ENCODE measurements at places on chromosomes 3 and 15.
A peak's percentile ranks its signal among the peaks of the same experiment; 100 is the strongest.

DNA sequence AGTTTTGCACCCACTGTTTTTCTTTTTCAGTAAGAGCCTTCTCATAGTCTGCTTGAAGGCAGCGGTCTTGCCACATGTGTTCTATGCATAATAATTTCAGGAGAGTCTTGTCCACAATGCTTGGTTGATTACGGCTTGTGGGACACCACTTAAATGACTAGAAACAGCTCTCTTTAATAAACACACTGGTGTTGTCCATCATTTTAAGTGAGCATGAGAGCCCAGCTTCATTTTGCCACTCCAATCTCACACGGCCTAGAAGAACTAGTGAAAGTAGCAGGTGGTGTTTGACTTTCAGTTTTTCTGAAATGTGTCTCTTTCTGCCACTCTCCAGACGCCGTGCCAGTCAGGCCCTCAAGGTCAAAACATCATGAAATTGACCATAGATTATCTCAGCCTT lies 292.1 kb downstream of the LPP start:
- no peak for DNase-seq

DNA sequence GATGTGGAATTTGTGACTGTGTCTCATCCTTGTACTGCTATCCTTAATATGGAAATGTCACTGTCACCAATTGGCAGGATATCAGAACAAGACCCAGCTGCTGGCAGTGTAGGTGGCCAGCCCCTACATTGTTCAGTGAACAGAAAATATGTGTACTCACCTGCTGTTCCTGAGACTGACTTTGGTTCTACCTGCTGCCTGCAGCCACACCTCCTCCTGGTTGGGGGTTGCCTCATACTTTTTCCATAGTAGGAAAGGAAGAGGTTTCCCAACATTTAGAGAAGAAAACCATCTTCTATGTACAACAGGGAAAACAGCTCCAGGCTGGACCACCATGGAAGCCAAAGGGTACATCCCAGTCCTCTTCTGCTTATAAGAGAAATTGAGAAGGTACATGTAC lies 35.9 kb downstream of the SLC12A1 start:
- no peak for DNase-seq

- no peak for DNase-seq
Observed at GRCh38 chr3:171028779-171029232, 2.3 kb upstream of the SLC2A2 start.

DNA sequence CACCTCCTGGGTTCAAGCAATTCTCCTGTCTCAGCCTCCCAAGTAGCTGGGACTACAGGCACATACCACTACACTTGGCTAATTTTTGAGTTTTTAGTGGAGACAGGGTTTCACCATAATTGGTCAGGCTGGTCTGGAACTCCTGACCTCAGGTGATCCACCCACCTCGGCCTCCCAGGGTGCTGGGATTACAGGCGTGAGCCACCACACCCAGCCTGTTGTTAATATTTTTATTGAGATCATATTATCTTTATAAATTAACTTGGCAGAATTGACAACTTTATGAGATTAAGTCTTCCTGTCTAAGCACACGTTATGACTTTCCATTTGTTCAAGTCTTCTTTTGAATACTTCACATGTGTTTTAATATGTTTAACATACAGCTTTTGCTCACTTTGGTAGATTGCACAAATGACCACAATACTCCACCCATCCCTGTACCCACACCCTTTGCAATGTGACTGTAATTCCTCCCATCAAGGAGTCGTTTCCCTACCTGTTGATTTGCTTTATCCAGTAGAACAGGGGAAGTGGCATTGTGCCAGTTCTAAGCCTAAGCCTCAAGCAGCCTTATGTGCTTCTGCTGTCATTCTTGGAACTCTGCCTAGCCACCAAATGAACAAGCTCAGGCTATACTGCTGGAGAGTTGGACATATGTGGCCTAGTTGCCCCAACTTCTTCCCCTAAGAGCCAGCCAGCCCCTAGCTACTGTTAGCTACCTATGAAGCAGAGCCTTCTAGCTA lies 8.2 kb downstream of the XYLB start:
- DNase-seq: no peak

DNA sequence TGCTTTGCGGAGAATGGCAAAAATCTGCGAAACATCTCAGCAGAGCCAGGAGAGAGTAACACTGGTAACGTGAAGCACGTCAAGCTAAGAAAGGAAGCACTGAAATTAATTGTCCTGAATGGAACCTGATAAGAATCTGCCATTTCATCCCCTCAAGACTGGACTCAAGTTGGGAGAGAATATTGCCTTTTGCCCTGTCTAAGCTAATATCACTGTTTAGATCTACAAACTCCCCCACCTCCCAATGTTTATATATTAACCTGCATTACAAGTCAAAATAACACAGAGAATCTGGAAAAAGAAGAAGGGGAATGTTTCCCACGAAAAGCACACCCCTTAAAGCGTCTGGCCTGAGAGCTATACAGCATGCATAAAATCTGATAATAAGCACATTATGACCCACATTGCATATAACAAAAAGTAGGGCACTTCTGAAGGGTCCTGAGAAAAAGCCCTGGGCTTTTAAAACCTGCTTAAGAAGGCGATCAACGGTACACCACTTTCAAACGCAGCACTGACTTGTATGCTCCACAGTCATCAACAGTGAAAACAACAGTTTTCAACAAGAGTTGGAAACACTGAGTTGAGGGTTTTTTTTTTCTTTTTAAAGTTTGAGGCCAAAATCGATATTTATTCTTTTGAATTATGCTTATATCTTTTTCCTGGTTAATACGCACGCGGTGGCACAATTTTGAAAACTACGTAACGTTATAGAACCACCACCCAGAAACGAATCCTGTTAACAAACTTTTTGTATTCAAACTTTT lies 1.4 kb upstream of the KAT2B start:
- DNase-seq: no peak

- no peak for DNase-seq
Observed at GRCh38 chr3:108462899-108463298, 47.5 kb downstream of the MYH15 start.

DNA sequence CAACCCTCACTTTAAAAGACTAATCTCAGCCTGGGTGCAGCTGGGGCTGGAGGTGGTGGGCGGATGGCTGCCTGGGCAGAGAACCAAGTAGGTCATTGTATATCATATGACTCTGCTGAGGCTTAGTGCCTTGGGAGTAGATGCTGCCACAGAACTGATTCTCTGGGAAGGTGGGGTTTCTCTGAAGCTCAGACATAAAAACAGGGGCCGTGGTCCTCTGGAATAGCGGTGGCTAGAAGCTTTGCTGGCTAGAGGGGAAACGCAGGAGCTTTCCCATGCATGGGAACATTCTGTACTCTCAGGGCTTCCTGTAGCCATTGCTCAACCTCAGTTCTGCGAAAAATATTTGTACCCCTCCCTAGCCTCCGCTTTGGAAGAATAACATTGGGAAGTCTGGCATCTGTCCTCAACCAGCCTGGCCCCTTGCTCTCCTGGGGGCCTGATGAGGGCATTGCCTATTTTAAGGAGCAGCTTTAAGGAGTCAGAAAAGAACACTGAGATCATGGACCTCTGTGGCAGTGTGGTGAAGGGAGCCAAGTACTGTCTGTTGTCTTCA lies 14.7 kb downstream of the TIMP4 start:
- no peak for DNase-seq

DNA sequence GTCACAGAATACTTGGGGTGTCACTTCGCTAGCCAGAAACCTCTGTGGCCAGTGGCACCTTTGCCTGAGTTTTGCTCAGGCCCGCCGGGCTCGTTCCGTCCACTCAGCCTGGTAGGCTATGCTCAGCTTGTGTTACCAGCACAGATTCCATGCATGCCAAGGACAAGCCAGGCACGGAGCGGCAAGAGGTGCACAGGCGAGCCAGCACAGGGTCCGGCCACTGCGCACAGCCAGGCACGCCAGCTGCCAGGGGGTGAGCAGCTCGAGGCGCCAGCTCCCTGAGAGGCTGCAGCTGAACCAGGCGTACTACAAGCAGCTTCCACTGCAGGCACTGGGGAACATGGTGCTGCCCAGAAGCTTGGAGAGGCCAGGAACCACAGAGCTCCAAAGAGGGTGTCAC lies 14.7 kb downstream of the PCYT1A start:
- no peak for DNase-seq

- DNase-seq: no peak
Observed at GRCh38 chr3:42803414-42804105, 730 bp downstream of the HIGD1A start.

DNA sequence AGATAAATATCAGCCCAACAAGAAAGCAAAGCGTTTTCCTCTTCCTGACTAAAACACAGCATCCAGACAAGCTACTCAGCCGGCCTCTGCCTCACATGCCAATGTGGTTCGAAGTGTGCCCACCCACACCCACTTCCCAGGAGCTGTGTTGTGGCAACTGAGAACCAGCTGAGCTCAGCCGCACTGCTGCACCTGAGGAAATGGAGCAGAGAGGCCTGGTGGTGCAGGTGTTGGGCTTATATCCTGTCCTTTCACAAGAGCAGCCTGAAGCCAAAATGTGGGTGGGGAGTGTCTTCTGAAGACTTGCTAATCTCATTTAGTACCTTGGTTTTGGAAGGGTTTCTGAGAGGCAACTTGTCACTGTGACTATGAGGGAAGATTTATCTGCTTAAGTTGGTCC lies 23.0 kb upstream of the RETNLB start:
- no peak for DNase-seq

GRCh38 chr3:48500656-48501055 lies 3.3 kb downstream of the SHISA5 start:
- DNase-seq: no peak

DNA sequence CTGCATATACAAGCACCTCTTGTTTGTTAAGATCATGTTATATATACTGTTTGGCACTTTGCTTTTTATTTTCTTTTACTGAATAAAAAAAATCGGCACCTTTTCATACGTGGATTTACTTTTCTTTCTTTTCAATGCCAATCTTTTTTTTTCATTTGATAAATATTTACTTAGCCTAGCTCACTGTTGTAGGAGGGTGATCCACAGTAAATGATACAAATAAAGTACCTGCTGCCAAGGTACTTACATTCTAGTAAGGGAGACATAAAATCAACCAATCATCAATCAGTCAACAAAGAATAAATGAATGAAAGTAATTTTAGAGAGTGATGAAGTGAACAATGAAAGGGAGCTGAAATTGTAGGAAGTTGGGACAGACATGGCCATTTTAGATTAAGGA lies 18.3 kb downstream of the GNB5 start:
- no peak for DNase-seq

GRCh38 chr3:23219117-23219516 lies 16.0 kb downstream of the UBE2E2 start:
- no peak for DNase-seq

DNA sequence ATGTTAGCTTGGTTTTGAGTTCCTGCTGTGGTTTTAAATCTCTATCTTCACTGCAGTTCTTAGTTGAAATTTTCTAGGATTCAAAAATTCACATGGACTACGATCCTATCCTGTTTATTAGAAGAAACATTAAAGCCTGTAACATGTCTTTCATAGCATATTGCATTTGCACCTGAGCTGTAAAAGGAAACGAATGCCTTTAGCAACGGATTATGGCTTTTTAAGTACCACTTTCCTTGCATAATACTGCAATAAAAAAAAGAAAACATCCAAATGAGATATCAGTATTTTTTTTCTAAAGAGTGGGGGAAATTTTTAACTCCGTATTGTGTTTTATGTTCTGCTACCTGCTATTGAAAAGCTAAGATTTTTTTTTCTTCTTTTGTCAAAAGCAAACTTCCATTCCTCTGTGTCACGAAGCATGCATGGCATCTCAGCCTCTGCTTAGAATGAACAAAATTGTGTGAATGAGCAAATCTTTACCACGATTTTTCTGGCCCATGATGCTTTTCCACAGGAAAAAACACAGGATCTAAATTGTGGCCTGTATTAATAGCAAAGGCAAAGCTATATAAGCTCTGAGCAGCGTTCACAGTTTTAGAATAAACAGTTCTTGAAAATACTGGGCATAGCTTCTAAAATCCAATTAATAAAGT lies 110.0 kb upstream of the CDIN1 start:
- DNase-seq: no peak

GRCh38 chr3:51275111-51275805 lies 109.8 kb upstream of the MANF start:
- DNase-seq: no peak

GRCh38 chr3:115790759-115791158 lies 167.4 kb downstream of the GAP43 start:
- peak; percentile 27 for DNase-seq

DNA sequence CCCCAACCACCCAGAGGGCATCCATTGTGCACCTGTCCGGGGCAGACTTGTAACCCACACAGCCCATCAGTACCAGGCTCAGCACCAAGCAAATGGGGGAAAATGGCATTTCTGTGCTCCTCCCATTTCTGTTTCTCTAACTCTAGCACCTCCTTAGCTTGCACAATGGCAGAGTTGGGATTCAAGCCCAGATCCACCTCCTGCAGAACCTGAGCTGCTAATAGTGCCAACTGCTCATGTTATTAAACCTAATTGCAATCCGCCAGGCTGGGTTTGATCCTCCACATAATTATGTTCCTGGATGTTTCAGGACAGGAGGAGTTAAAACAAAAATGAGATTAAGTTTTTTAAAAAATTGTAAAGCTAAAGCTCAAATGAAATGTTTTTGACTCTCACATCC lies 235.0 kb downstream of the OCA2 start:
- no peak for DNase-seq

GRCh38 chr3:42163622-42164244 lies 72.6 kb downstream of the TRAK1 start:
- no peak for DNase-seq

- DNase-seq: no peak
Observed at GRCh38 chr3:12729051-12729651, 29.9 kb downstream of the TMEM40 start.

DNA sequence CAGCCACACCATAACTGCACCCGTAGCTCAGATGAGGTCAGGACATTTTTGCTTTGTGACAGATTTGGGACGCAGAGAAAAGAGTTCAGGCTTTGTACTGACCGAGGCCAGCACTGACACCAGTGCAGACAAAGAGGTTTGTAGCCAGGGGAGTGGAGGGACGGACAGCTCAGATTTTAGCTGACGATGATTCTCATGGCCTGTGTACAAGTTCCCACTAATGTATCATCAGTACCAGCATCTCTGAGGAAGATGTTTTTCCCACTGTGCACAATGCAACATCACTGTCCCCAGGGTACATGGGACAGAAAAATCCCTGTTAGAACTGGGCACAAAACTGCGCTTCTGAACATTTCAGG lies 112.7 kb downstream of the SLCO3A1 start:
- no peak for DNase-seq

- no peak for DNase-seq
Observed at GRCh38 chr3:7432610-7433009, 571.7 kb downstream of the GRM7 start.

DNA sequence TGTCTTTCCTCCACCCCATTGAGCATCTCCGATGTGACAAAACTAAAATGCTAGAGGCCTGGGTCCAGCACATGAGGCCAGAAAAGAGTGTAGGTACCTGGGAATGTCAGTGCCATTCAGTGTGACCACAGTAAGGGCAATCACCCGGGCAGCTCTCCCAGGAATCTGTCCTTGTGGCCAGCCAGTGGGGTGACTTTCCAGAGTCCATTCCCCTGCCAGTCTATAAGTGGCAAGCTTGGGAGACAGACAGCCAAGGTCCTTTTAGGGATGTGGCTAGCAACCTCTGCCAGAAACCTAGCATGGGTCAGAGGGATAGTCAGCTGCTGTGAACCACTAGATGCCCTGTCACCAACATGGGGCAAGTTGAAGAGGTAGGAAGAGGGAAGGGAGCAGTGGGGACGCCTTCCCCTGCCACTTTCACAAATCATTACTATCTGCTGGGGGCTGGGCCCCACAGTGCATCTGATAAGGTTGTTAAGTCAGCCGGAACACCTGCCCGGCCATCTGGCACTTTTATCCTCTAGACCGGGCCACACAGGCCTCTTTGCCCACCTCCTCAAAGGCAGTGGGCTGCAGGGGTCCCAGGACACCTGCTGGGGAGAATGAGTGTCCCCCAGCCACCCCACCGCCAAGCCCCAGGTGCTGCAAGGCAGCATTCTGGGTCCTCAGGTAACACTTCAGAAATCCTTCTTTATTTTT lies 24.8 kb upstream of the DET1 start:
- no peak for DNase-seq
